ENCODE measurements at places on chromosomes 3 and 15.
A peak's percentile ranks its signal among the peaks of the same experiment; 100 is the strongest.

- no peak for DNase-seq
Observed at GRCh38 chr3:116740293-116740692, 30.7 kb downstream of the TUSC7 start.

DNA sequence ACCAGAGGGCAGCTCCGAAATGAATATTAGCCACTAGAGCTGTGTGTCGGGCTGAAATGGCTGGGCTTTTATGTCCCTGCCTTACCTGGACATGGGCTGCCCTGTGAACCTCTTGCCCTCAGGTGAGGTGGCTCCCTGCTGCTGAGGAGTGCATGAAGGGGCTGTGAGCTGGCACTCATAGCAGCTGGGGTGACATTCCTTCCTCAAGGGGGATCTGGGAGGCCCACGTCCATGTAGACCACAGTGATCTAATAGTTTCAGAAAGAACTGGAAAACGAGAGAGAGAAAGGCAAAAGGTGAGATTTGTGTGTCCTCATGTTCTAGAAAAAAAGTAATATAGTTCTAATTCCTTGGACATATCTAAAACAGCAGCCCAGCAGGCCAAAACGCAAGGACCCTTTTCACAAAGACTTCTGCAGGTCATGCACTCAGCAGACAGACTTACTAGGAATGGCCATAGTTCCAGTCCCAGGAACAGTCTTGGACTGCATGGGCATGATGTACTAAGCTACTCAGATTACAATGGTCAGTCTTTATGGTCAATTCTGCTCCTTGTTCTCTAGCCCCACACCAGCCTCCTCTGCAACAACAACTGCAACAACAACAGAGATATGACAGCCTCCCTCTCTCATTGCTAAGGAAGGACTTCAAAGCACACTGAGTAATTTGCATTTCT is 10.8 kb upstream of the SLC24A5 start:
- DNase-seq = no peak

GRCh38 chr15:55708720-55709119 is 34.2 kb downstream of the PRTG start:
- DNase-seq = no peak

- DNase-seq = peak; percentile 50
Observed at GRCh38 chr15:70974004-70974832, 81.6 kb downstream of the LRRC49 start.

- peak; percentile 95 for DNase-seq
Observed at GRCh38 chr15:42207674-42208579, at the start of gene VPS39. Gene VPS39, minus strand, starts transcription at chr15:42208304. Its CDS starts 151 bp downstream, at chr15:42208153.

DNA sequence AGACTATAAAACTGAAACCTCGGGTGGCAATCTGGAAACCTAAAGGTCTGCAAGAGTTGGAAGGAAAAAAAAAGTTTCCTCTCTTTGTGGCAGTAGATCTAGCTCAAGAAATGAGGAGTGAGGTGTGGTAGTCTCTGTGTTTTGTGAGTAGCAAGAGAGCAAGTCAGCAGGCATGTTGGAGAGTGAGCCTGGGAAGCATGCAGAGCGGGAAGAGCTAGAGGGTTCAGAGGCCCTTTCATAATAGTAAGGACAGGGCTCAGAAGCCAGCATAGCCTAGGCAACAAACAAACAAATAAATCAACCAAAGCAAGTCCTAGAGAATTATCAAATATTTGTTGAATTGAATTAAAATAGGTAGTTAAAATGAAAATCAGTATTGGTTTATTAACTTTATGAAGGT is 189.7 kb upstream of the CBLB start:
- DNase-seq = peak; percentile 38
